Central memory CD8-positive, alpha-beta T cell (primary cell): ENCODE measurements at places on chromosomes 6 and 20.

- DNase-seq: no peak
Measured at GRCh38 chr6:149454346-149454848, 30.4 kb downstream of the ZC3H12D start.

GRCh38 chr6:133254552-133255228, 13.5 kb downstream of the EYA4 start:
- DNase-seq: no peak

GRCh38 chr6:133341607-133342158, 100.5 kb downstream of the EYA4 start:
- no peak for DNase-seq

- DNase-seq: no peak
Measured at GRCh38 chr6:48985025-48985424, 478.0 kb downstream of the MMUT start.

GRCh38 chr6:48667797-48668196, 556.8 kb upstream of the PTCHD4 start:
- no peak for DNase-seq

DNA sequence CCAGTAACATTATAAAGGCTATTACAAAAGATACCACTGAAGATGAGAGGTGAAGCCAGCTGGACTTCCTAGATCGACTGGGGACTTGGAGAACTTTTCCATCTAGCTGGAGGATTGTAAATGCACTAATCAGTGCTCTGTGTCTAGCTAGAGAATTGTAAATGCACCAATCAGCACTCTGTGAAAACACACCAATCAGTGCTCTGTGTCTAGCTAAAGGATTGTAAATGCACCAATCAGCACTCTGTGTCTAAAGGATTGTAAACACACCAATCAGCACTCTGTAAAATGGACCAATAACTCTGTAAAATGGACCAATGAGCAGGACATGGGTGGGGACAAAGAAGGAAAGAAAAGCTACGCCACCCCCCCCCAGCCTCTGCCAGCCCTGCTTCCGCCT, 13.6 kb upstream of the RPS10 start:
- DNase-seq: no peak

- no peak for DNase-seq
Measured at GRCh38 chr6:3237761-3238662, 10.6 kb upstream of the TUBB2B start.

- DNase-seq: no peak
Measured at GRCh38 chr20:36644706-36645095, 1.3 kb downstream of the SLA2 start.

GRCh38 chr20:25867776-25868649, 171.4 kb upstream of the ZNF337 start:
- DNase-seq: no peak
